ENCODE measurements at places on chromosomes 11 and 22. TPM values are rescaled to one million over a fixed set of nuclear protein-coding genes. Genes with fewer than 3 reads are reported as not detected.

DNA sequence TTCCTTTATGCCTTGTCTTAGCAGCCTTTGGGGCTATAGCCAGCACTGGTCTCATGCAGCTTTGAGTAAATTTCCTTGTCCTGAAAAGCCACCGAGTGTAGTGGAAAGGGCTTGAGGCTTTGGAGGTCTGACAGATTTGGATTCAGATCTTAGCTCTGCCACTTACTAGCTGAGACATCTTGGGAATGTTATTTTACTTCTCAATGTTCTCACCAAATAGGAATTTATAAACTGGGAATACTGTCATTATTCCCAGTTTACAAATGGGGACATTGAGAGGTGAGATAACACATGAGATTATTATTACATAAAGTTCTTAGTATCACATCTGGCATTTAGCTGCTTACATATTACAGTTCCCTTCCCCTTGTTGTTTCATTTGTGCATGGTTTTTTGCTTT is 95.5 kb downstream of the COMMD9 start:
- DNase-seq = no peak

DNA sequence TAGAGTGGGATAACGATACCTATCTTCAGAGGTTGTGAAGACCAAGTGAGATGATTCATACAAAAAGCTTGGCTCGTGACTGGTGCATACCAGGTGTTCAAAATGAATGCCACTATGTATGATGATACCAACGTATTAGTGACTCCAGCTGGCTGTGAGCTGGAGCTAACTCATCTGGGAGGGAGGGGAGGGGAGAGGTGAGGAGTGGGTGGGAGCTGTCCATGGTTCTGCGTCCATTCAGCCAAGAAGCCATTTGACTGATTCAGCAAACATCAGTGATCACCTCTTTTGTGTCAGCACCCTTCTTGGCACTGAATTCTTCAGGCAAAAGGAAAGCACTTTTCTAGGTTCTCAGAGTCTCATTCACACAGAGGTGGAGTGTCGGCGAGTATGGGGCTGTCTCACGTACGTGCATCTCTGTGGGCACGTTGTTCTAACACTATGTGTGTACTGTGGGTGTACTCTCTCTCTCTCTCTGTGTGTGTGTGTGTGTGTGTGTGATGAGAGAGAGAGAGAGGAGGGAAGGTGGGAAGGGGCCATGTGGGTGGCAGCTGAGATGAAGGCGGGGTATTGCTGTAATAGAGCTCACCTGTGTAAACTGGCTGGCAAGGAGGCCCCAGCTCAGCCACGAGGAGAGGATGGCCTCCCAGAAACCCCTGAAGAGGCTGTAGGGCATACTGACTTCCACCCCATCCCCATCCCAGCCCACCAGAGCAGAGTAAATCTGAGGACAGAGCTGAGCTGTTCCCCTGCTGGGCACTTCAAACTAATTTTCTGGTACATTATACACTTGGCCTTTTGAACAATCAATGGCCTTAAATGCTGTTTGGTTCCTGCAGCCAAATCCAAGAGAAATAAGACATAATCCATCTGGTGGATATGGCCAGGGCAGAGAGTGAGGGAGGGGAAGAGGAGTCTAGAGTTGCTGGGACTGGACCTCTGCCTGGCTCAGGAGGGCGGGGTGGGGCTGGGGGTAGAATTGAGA is 96.1 kb upstream of the THY1 start:
- peak; percentile 31 for DNase-seq

GRCh38 chr11:44609783-44610155 is 44.3 kb downstream of the CD82 start:
- DNase-seq = no peak

Gene CHRM4
- total RNA-seq = not detected

Gene THAP12
- total RNA-seq = 53.6 TPM
